ENCODE measurements at places on chromosomes 12 and 14.
A peak's percentile ranks its signal among the peaks of the same experiment; 100 is the strongest.

DNA sequence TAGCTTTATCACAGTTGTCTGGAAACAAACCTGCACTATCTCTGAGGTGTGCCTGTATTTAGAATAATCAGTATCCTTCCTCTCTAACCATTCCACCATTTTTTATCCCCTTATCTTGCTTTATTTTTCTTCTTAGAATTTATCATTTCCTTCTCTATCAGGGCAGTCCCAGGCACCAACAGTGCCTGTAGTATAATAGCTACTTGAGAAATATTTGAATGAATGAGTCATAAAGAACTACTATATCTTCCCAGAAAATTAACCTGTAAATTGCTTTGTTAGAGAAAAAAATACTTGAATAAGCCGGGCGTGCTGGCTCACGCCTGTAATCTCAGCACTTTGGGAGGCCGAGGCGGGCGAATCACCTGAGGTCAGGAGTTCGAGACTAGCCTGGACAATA is 21.2 kb upstream of the FOXJ2 start:
- DNase-seq, result no peak

DNA sequence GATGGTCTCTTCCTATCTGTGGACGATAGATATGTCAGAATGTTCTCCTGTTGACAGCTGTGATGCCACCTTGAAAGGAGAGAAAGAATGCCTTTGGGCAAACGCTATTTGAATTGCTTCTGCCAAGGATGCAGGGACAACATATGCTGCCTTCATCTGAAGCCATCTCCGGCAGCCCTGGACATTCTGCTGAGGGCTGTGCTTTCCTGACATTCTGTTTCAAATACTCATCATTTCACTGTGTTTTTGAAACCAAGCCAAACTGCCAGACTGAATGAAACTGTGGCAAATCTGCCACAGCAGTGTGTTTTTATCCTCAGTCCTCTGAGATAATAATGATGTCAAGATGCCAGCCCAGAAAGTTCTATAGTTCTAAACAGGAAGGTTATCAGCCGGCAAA is 85.8 kb upstream of the BCAT1 start:
- peak; percentile 24 for DNase-seq

- peak; percentile 84 for DNase-seq
These were observed 840 bp downstream of the PNP start for GRCh38 chr14:20469890-20470602.

GRCh38 chr12:32051511-32052211 is 55.0 kb upstream of the BICD1 start:
- peak; percentile 99 for DNase-seq

DNA sequence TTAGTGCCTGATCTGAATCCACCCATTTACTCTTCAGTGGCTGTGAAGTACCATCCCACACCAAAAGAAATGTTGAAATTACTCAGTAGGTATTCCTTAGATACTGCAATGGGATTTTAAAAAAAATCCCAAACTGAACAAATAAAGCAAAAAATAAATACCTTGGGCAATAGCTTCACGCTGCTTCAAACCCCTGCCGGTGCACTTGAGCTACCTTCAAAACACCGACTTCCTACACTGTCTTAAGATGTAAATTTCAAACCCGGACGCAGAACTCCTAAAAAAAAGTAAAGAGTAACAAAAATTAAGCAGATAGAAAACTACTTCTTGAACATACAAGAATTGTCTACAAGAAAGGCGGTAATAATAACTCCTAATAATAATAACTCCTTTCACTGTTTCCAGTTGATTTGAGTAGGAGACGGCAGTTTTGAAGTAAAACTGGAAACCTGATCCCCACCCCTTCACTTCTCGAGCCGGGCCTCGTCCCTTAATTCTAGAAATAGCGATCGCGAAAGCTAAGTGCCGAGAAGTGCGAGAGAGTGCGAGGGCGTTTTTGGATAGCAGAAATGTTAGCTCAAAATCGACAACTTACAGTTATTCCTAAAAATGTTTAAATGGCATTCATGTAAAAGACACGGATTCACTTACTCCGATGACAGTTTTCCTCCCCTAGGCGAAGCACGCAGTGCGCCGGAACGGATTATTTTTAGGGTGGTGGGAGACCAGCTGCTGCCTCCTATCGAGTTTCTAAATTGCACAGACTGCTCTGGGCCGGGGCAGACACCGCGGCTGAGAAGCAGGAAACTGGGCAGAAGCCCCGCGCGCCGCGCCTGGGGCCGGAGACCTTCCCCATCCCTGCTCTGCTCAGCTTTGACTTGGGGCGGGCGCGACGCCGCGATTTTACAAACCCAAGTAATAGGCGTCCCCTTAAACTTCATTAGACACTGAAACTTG is at the start of gene ABCC9:
TSS of gene ABCC9 (minus strand) at position 878 of the 957 bp plus-strand sequence. CDS start 4,752 bp downstream, outside the sequence.
- DNase-seq, result no peak

- DNase-seq, result no peak
These were observed 13.9 kb downstream of the DUSP16 start for GRCh38 chr12:12548713-12549112.

DNA sequence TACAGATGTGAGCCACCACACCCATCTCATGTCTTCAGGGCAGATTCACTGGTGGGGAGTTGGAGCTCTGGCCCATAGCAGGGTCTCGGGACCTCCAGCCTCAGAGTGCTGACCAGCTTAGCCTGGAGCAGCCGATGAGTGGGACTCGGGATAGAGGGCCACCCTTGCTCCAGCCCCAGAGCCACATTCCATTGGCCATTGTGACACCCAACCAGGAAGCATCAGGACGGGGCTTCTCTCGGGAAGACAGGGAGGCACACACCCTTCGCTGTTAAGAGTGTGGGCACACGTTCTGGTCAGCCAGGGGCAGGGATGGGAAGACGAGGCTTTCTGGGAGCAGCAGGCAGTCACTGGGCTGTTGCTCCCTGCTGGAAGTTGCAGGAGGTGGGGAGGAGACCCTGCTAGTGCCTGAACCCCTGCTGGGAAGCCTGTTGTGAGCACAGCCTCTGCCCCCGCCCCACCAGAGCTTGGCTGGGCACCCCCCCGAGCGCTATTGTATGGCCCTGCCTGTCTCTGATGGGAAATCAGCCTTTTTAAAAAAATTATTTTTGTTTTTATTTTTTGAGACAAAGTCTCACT is 1.6 kb downstream of the ADGRD1 start:
- DNase-seq, result no peak

DNA sequence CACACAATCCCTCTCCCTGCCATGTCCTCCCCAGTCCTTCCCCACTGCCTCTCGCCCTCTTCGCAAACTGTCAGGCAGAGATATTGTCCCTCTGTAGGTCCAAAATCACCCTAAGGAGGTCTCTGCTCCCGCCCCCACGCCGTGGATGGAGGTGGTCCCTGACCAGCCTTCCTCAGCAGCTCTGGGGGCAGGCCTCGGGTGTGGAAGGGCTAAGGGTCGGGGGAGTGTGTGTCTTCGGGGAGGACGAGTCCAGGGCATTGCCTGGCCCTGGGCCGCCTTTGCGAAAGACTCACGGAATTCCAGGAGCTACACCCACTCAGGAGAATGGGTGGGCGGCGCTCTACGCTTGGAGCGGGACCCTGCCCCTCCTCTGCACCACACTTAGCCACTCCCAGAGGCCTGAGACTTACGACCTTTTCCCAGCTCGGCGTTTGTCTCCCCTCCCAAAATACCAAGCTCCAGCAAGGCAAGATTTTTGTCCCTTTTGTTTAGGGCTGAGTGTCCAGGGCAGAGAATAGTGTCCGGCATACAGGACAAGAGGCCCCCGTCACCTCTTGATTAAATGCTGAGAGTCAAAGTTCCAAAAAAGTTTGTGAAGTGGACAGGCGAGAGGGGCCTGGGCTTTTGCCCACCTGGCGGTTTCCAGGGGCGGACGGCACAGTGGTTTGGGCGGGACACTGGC is 881 bp downstream of the PYGL start:
- DNase-seq, result peak; percentile 60

DNA sequence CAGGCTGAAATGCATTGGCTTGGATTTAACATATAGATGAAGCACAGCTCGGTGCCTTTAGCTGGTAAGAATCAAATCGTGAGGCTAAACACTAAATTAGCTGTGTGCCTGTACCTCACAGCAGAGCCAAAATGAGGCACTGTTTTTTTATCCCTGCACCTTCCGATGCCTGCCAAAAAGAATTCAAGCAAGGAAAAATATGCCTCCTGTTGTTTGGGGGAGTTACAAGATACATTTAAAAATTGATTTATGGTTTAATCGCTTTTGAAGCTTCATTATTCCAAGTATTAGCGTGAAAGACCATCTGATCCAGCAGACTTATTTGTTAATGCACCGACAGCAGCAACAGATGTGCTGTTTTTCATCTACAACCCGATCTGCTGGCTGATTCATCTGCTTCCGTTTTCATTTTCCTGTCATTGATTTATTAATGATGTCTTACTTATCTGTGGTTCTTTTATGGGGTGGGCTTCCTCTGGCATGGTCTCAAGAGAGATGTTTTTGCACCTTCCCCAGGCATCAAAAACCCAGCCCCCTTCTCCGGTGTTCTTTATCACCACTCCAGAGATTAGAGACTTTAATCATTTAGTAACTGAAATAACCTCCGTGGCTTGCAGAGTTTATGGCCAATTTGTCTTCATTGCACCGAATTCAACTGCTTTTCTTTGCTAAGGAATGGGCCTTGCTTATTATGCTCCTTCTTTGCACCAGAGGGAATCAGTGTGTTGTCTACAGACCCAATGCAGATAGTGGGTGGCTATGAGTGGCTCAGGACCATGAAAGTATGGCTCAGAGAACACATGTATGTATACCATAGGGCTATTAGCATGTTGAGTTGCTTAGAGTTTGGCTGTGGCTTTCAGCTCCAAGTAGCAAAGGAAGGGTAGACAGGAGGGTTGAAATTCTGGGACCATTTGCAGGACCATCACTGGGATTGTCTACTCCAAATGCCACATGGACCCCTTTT is 166.8 kb upstream of the TMEM260 start:
- DNase-seq, result no peak

GRCh38 chr14:90464481-90464880 is 67.7 kb downstream of the CALM1 start:
- DNase-seq, result no peak

DNA sequence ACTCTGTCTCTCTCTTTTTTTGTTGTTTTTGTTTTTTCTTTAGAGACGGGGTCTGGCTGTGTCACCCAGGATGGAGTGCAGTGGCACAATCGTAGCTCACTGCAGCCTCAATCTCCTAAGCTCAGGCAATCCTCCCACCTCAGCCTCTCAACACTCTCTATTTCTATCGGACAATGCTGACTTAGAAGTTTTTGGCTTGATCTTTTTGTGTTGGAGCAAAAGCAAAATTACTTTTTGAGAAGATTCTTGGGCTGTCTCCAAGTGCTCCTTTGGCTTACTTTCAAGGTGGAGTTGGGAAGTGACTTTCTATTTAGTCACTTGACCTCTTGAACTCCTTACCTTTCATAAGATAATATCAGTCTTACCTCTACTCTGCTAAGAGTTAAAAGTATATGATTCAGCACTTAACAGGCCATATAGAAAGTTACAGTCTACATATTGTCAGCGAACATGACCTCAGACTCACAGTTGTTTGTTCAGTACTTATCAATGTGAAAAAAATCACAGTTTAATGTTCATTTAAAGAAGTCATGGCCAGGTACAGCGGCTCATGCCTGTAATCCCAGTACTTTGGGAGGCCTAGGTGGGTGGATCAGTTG is 15.4 kb upstream of the MIA2 start:
- peak; percentile 89 for DNase-seq

GRCh38 chr14:36988989-36989388 is 183.4 kb downstream of the SLC25A21 start:
- no peak for DNase-seq

GRCh38 chr14:68634332-68634731 is 158.5 kb downstream of the ZFP36L1 start:
- DNase-seq, result no peak

- DNase-seq, result no peak
These were observed 28.1 kb upstream of the CCND2 start for GRCh38 chr12:4245446-4245845.

Data from M059J (cell line).